ENCODE measurements at places on chromosomes 12 and 14.
A peak's percentile ranks its signal among the peaks of the same experiment; 100 is the strongest.

DNA sequence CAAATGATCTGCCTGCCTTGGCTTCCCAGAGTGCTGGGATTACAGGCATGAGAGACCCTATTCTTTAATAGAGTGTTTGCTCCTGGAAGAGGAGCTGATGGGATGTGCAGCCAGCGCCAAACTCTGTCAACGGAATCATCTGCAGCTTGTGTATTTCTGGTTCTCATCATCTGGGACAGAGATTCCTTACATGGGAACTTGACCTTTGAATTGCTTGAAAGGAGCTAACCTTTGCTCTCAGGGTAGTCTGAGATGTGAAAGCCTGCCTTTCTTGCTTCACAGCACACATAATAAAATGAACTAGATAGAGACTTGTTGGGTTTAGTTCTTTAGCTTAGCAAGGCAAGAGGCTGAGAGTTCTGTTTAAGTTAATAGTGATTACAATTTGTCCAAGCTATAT, 120.0 kb downstream of the OTOGL start:
- no peak for DNase-seq

- no peak for DNase-seq
These were observed 11.2 kb upstream of the SRSF5 start for GRCh38 chr14:69755784-69756183.

DNA sequence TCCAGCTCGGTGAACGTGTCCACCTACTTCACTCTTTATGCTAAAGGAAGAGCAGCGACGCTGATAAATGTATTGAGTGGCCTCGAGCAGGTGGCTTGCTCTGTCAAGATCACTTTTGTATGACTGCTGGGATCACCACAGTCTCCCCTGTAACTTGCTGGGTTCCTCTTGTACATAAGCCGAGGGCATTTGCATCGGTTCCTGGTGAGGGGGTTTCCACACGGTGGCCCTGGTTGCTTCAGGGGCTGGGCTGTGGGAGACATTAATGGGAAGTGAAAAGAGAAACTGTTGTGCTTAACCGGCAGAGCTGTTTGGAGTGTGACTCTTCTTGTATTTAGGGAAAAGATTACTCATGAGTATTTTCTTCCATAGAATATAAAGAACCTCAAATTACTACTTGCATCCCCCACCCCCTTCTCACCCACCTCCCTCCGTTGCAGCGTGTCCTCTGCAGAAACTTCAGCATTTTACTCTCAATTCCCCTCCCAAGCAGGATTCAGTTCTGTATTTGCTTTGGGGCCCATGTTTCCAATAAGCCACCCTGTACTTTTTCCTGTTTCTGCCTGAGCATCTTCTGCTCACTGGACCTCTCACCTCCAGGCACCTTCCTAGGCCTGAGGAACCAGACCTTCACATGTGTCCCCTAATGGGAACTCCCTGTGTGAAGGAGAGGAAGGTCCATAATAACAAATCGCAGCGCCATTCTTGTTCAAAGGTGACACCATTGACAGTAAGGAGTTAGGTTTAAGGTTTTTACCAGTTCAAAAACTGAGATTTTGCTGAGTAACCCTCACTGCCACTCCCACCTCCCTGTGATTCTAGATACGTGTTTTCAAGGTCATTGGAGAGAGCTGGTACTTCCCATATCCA, 187.0 kb downstream of the ETV6 start:
- no peak for DNase-seq

DNA sequence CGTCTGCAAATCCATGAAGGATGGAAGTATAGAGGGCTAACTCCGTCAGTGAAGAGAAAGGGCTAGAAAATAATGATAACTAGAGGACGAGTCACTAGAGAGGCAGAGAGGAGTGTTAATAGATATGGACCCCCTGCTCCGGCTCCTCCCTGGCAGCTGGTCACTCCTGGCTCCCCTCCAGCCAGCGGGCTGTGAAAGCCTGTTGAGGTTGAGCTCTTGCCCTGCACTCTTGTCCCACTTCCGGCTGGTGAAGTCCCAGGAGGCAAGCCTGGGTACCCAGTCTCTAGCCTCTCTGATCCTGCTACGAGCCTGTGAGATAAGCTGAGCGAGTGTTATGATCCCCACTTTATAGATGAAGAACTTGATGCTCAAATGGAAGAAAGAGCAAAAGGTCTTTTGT, 90.3 kb downstream of the RFX4 start:
- DNase-seq, result no peak

DNA sequence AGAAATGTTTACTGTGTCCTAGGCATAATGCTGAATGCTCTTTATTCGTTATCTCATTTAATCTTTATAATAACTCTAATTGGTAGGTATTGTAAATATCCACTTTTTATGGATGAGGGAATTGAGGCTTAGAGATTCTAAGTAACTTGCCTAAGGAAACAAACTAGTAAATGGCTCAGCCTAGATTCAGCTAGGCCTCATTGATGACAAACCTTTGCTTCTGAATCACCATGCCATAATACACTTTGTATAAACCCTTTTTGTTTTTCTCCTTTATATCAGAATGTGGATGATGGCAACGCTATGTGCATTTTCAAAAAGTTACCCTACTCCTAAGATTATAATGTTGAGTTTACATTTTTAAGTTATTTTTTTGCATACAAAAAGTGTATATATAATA, 34.0 kb downstream of the MNAT1 start:
- DNase-seq, result no peak

- peak; percentile 48 for DNase-seq
These were observed at the start of gene TSPAN9 for GRCh38 chr12:3076730-3077571. TSS of gene TSPAN9 (plus strand) at chr12:3077379. CDS start at chr12:3201194, 123,815 bp downstream.

GRCh38 chr12:60205500-60205899, 609.7 kb downstream of the SLC16A7 start:
- peak; percentile 78 for DNase-seq

- DNase-seq, result no peak
These were observed 48.6 kb downstream of the CFAP251 start for GRCh38 chr12:121966959-121967358.

DNA sequence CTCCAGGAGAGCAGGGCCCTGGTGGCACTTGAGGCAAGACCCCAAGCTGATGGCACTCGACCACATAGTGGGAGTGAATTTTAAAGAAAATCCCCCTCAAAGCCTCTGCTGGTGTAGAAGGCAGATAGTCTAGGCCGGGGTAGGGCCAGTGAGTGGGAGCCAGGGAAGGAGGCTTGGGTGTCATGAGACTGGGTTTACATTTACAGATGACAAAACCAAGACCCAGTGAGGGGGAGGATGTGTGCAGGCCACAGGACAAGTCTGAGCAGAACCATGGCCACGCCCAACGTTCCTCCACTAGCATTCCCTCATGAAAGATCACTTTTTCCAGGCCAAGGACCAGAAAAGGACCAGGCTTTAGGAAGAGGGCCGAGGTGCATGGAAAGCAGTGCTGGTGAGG, 42.0 kb downstream of the EVL start:
- no peak for DNase-seq
